Breast epithelium (tissue), 4 donors: ENCODE measurements at places on chromosomes 1 and 21. TPM values are rescaled to one million over a fixed set of nuclear protein-coding genes. Genes with fewer than 3 reads are reported as not detected.

Gene AADACL4
- not detected for total RNA-seq

Gene SPRR4
- total RNA-seq: not detected

Gene CFHR5
- not detected for total RNA-seq

Gene ERMAP
- total RNA-seq: 11.1 TPM

Gene PALMD
- total RNA-seq: 35.3 TPM

Gene CFH
- total RNA-seq: 82.3 TPM

Gene NHLH2
- not detected for total RNA-seq

Gene CFAP74
- total RNA-seq: 0.98 TPM

DNA sequence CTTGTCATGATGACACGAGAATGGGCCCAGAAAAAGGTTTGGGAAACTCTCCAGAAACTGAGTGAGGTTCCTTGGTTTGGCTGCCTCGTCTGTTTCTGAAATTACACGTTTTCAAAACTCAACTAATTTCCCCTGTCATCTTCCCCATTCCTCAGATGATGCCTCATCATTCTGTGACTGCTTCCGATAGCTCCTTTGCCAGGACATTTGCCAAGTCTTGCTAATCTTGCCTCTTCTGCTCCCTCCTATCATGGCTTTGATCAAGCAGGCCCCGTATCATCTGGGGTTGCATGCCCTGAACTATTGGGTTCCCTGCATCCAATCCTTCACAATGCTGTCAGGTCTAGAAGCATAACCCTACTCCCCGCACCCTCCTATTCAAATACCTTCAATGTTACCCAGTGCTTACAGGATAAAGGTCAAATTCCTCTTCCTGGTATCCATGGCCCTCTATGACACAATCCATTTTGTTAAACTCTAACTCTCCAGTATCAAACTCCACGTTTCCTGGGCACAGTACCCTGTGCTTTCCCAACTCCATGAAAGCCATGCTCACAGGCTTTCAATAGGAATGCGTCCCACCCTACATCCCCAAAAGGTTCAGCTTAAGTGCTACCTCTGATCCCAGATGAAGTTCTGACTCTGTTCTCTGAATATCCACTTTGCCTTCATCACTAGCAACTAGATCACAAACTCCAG, 22.2 kb upstream of the TMEM200B start:
- H3K27ac ChIP-seq: no peak overlapping the region
- H3K4me3 ChIP-seq: no peak overlapping the region
- H3K4me1 ChIP-seq: no peaks in the 10 kb centered on the region

- no peak for DNase-seq
- H3K36me3 ChIP-seq: peaks cover 2% of the 10 kb centered on the region
- no peak overlapping the region for H3K4me3 ChIP-seq
- no peak overlapping the region for H3K27ac ChIP-seq
- no peaks in the 10 kb centered on the region for H3K4me1 ChIP-seq
These were observed 62.7 kb downstream of the CAPN2 start for GRCh38 chr1:223775054-223775453.

- no peaks in the 10 kb centered on the region for H3K27me3 ChIP-seq
- H3K4me1 ChIP-seq: peaks cover 5% of the 10 kb centered on the region
- H3K4me3 ChIP-seq: no peak overlapping the region
These were observed 39.4 kb downstream of the C1orf21 start for GRCh38 chr1:184426278-184426674.

- H3K4me1 ChIP-seq: peaks cover 14% of the 10 kb centered on the region
- no peak for DNase-seq
- H3K36me3 ChIP-seq: peaks cover 5% of the 10 kb centered on the region
- H3K4me3 ChIP-seq: no peak overlapping the region
- H3K27me3 ChIP-seq: no peaks in the 10 kb centered on the region
These were observed 2.8 kb downstream of the PRDX1 start for GRCh38 chr1:45518910-45519309.

DNA sequence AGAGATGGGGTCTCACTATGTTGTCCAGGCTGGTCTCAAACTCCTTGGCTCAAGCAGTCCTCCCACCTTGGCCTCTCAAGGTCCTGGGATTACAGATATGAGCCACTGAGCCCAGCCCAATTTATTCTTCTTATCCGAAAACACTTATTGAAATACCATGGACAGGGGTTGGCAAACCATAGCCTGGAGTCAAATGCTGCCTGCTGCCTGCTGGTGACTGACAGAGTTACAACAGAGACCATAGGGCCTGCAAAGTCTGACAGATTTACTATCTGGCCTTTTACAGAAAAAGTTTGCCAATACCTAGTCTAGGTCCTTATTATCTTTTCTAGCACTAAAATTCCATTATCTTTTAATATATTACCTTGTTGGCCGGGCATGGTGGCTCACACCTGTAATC, 87.1 kb upstream of the ZNF281 start:
- H3K27ac ChIP-seq: no peak overlapping the region
- H3K36me3 ChIP-seq: no peaks in the 10 kb centered on the region
- H3K27me3 ChIP-seq: no peaks in the 10 kb centered on the region
- no peaks in the 10 kb centered on the region for H3K4me1 ChIP-seq

- no peaks in the 10 kb centered on the region for H3K27me3 ChIP-seq
- no peak overlapping the region for H3K4me3 ChIP-seq
- no peaks in the 10 kb centered on the region for H3K4me1 ChIP-seq
These were observed 302.3 kb downstream of the PTPRU start for GRCh38 chr1:29538586-29538985.

DNA sequence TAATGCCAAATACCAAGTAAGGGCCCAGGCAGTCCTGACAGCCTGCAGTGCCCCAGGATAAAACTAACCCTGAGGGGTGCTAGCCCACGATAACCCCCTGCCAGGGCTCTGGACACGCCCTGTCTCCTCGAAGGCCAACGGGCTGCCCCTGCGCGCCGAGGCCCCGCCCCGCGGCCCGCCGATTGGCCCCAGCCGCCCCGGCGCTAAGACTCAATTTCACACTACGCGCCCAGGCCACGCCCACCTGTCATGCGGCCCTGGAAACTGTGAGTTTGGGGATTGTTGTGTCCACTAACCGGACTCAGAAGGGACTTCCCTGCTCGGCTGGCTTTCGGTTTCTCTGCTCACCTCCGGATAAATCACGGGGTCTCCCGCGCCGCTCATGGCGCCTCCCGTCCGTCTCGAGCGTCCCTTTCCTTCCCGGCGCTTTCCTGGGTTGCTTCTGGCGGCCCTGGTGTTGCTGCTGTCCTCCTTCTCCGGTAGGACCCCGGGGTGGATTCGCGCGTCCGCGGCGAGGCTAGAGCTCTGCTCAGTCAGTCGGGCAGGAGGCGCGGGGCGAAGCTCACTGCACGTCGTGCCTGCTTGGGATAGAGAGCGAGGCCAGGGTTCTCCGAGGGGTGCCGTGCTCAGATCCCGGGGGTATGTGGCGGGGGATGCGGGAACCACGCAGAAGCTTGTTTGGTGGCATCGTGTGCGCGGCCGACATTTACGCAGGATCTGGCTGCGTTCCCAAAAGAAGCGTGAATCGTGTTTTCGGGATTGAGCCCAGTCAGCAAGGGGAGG, at the start of gene CR1L:
CR1L (plus strand) TSS at position 282 of the 783 bp plus-strand sequence; CDS start at position 383, 101 bp downstream.
- no peak within 1 kb of the TSS for H3K27ac ChIP-seq
- no peaks in the 10 kb centered on the region for H3K27me3 ChIP-seq
- H3K4me3 ChIP-seq: peak within 1 kb of the TSS; percentile 51
- no peaks in the 10 kb centered on the region for H3K36me3 ChIP-seq
- DNase-seq: peak; percentile 78

DNA sequence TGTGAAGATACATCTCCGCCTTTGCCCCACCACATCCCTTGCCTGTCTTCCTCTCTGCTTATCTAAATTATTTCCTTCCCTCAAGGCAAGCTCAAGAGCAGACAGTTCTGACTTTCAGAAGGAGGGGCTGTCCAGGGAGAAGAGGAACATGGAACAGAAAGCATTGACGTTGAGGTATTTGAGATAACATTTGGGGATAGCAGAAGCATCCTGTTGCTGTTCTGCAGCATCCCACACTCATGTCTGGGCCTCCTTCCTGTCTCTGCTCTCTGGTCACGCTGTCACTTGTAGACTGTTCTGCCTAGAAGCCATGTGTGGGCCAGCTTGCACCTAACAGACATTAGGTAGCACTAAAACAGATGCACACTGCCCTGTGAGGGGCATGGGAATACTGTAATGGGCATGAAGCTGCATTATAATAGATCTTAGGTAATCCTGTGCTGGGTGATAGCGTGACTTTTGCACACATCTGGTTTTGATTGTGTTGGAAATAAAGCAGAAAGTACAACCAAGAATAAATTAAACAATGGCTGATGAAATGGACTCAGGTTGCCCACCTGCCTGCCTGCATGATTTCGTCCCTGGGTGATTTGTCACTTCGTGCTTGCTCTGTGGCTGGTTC, 660 bp upstream of the RD3 start:
- no peak for DNase-seq
- H3K27ac ChIP-seq: no peak overlapping the region
- H3K4me3 ChIP-seq: no peak overlapping the region
- no peaks in the 10 kb centered on the region for H3K27me3 ChIP-seq
- no peaks in the 10 kb centered on the region for H3K36me3 ChIP-seq

- no peak for DNase-seq
- no peaks in the 10 kb centered on the region for H3K4me1 ChIP-seq
- H3K36me3 ChIP-seq: no peaks in the 10 kb centered on the region
- no peak overlapping the region for H3K27ac ChIP-seq
- no peaks in the 10 kb centered on the region for H3K27me3 ChIP-seq
These were observed 18.7 kb upstream of the ABCD3 start for GRCh38 chr1:94399453-94399852.

DNA sequence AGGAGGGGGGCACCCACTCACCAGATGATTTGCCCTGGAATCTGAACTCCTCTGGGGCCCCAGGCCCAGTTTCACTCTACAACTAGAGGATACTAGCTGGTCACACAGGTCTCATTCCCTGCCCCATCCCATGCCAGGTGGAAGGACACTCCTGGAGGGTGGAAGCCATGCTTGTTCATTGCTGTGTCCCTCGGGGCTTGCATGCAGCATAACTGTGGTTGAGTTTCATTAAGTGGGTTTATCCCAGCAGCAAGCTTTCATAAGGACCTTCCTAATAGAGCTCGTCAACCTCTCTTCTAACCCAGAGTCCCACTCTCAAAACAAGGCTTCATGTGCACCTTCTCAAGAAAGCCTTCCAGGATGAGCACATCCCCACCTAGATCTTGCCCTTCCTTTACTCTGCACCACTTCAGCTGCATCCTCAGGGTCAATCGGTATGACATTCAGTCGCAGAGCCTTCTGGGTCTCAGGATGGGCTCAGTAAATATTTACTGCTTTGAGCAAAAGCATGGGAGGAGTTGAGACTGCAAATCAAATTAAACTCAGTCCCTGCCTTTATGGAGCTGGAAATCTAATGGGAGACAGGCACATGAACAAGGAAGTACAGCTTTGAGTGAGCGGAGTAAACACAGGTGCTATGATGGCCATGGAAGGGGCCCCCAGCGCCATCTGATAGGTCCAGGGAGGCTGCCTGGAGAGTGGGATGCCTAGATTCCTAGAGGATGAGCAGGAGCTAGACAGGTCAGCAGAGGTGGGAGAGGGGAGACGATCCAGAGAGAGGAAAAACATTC, 32.3 kb downstream of the LAMB3 start:
- H3K4me1 ChIP-seq: no peaks in the 10 kb centered on the region

GRCh38 chr1:7366955-7367665, 404.0 kb upstream of the VAMP3 start:
- H3K4me3 ChIP-seq: no peak overlapping the region
- H3K27ac ChIP-seq: no peak overlapping the region
- no peaks in the 10 kb centered on the region for H3K4me1 ChIP-seq
- no peaks in the 10 kb centered on the region for H3K27me3 ChIP-seq

GRCh38 chr1:81237473-81238089, 563.2 kb upstream of the ADGRL2 start:
- H3K27ac ChIP-seq: no peak overlapping the region
- no peak for DNase-seq
- H3K36me3 ChIP-seq: no peaks in the 10 kb centered on the region
- no peaks in the 10 kb centered on the region for H3K4me1 ChIP-seq
- H3K4me3 ChIP-seq: peak overlapping the region; percentile 29

- H3K27me3 ChIP-seq: no peaks in the 10 kb centered on the region
- H3K36me3 ChIP-seq: no peaks in the 10 kb centered on the region
- DNase-seq: no peak
- no peaks in the 10 kb centered on the region for H3K4me1 ChIP-seq
These were observed 48.9 kb upstream of the PTGFR start for GRCh38 chr1:78441921-78442320.

- H3K4me1 ChIP-seq: peaks cover 12% of the 10 kb centered on the region
- peak overlapping the region; percentile 66 for H3K4me3 ChIP-seq
- DNase-seq: no peak
- no peaks in the 10 kb centered on the region for H3K27me3 ChIP-seq
- peak overlapping the region; percentile 16 for H3K27ac ChIP-seq
These were observed 780 bp downstream of the HIVEP3 start for GRCh38 chr1:41917835-41918449.

- H3K4me3 ChIP-seq: no peak overlapping the region
- no peak for DNase-seq
- H3K4me1 ChIP-seq: no peaks in the 10 kb centered on the region
- no peaks in the 10 kb centered on the region for H3K36me3 ChIP-seq
- H3K27me3 ChIP-seq: no peaks in the 10 kb centered on the region
These were observed 101.6 kb downstream of the EPHB2 start for GRCh38 chr1:22812092-22812880.

DNA sequence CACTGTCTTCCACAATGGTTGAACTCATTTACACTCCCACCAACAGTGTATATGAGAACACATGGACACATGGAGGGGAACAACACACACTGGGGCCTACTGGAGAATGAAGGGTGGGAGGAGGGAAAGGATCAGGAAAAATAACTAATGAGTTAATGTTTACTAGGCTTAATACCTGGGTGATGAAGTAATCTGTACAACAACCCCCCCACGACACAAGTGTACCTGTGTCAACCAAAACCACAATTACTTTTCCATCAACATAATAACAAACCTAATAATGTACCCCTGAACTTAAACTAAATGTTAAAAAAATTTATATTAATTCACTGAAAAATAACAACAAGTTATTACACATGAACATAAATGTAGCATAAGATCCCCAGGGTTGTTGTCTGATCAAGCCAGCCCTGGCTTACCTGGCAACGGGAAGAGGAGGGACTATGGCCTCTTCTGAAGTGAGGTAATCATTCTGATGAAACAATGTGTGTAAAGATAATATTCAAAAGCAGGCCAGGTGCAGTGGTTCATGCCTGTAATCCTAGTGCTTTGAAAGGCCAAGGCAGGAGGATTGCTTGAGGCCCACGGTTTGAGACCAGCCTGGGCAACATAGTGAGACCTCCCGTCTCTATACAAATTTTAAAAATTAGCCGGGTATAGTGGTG, 40.8 kb upstream of the HEATR1 start:
- H3K27me3 ChIP-seq: no peaks in the 10 kb centered on the region
- DNase-seq: no peak
- no peak overlapping the region for H3K27ac ChIP-seq
- no peaks in the 10 kb centered on the region for H3K4me1 ChIP-seq
- H3K4me3 ChIP-seq: no peak overlapping the region
